ENCODE measurements at places on chromosomes 7 and 10. TPM values are rescaled to one million over a fixed set of nuclear protein-coding genes. Genes with fewer than 3 reads are reported as not detected.
A peak's percentile ranks its signal among the peaks of the same experiment; 100 is the strongest.

- no peak for DNase-seq
Observed at GRCh38 chr10:103881416-103882284, 26.3 kb upstream of the SH3PXD2A start.

ZNF487 gene
- polyA plus RNA-seq: 4.3 TPM

LIPN gene
- not detected for polyA plus RNA-seq

- no peak for DNase-seq
Observed at GRCh38 chr10:78617115-78617514, 451.7 kb upstream of the ZMIZ1 start.

PLXNA4 gene
- polyA plus RNA-seq: 0.12 TPM

NEBL gene
- 13.0 TPM for polyA plus RNA-seq

- peak; percentile 36 for DNase-seq
Observed at GRCh38 chr7:33243319-33243881, 114.0 kb downstream of the BBS9 start.

GRCh38 chr10:12902851-12903358 lies 98.6 kb downstream of the CCDC3 start:
- no peak for DNase-seq

DNA sequence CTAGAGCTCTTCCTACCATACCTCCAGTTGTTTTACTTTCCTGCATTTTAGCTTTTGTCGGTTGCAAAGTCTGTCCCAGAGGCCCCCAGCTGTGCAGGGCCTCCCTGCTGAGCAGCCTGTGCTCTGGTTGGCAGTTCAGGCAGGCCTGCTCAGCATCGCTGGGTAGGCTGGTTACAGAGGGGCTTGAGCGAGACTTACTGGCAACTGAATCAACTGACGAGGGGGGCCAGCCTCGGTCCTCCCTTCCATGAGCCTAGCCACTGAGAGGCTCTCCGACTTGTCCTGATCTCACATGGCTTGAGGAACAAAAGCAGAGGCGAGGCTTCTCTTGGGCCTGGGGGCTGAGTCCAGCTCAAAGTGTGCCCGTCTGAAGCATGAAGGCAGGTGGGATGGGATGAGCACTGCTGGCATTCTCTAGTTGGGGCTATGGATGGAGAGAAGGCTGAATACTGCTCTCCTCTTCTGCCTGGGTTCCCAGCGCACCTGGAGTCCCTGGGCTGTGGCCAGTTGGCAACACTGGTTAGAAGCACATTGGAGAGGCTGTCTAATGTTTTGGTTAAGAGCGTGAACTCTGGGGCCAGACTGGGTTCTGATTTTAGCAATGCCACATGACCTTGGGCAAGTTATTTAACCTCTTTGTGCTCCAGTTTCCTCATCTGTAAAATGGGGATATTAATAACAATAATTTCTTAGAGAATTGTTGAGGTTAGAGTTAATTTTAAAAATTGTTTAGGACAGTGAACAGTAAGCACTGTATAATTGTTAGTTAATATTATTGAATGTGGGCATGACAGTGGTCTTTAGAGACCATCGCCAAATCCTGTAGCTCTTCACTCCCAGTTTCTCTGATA lies 6.9 kb upstream of the SFRP5 start:
- no peak for DNase-seq

DNA sequence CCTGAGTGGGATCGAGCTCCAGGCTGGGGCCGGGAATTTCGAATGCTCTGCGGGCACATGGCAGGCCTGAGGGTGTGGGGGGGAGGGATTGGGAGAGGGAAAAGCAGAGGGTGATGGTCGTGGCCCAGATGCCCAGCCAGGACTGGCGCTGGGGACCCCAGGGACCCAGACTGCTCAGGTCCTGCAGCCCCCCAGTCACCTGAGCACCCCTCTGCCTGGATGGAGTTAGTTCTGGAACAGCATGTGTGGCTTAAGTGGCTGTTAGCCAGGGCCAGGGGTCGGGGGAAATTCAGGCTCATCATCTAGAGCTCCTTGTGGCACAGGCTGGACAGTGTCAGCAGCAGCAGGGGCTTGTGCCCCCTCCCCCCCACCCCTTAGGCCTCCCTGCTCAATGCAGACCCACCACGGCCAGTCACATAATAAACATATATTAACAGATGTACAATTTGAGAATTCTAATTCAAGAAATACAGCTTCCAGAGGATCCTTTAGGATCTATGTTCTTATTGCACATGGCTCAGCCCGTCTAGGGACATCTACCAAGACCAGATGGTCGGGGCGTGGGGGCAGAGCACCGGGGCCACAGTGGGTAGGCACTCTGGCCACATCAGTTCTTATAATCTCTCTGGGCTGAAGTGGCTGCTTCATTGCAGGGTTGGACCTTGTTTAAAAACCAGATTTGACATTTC lies 22.2 kb downstream of the DNAJB12 start:
- DNase-seq: no peak

DNA sequence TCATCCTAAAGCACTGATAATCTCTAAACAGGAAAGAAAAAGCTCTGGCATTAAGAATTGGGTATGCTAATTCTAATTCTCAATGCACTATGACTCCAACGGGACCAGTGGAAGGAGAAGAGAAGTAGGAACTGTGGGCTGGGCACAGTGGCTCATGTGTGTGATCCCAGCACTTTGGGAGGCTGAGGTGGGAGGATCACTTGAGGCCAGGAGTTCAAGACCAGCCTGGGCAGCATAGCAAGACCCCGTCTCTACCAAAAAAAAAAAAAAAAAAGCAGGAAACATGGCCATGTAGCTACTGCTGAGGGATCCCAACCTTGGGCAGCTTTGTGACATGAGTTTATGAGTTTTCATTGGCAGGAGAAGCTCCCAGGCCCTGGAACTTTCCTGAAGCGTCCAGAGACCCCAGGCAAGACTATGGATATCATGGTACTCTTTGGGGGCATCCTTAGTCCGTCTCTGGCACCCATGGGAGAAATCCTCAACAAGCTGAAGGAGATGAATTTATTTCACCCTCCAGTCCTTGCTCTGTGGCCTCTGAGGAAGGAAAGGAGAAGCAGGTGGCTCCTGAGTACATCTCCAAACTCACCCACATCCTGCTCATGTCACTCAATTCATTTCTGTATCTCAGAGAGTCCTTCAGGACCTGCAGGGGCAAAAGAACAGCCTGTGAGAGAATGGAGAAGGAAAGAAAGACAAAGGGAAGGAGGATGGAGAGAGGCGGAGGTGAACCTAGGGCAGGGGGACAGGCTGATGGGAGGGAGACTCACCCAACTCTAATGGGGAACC lies 99.5 kb downstream of the SPDYE5 start:
- no peak for DNase-seq

GRCh38 chr7:2971914-2972834 lies 71.5 kb downstream of the CARD11 start:
- no peak for DNase-seq

FGFBP3 gene
- polyA plus RNA-seq: 3.2 TPM

CAV2 gene
- polyA plus RNA-seq: 159 TPM

NEURL1 gene
- 0.12 TPM for polyA plus RNA-seq

CELF2 gene
- polyA plus RNA-seq: 0.04 TPM

DNA sequence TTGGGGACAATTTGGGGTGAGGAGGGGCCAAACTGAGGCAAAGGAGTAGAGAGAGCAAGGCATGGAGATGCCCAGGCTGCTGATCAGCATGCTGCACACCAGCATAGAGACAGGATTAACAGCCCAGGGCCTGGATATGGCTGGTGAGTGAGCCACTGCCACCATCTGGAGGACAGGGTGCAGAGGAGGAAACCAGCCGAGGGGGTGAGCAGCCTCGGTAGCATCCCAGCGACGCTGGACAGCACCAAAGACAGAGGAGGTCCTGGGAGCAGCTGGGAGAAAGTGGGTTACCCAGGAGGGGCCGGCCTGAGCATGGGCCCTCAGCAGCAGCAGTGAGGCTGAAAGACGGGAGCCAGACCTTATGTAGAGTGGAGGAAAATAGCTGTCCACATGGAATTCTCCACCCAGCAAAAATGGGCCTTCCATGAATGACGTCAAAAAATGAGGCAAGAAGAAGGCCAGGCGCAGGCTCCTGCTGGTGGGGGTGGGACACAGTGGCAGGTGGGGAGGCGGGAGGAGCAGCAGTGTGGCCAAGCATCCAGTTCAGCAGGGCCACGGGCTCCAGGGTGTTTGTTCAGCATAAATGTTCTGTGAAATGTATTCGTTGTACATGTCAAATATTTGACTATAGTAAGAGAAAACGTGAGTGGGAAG lies 16.7 kb downstream of the RET start:
- DNase-seq: peak; percentile 24

CYP2C8 gene
- not detected for polyA plus RNA-seq
